HT1080 (cell line): ENCODE measurements at places on chromosomes 6 and 20. TPM values are rescaled to one million over a fixed set of nuclear protein-coding genes. Genes with fewer than 3 reads are reported as not detected.

The MYLIP gene
- total RNA-seq, result 6.1 and 6.7 TPM in 2 replicates

The MAS1L gene
- total RNA-seq, result not detected in 2 replicates

The LY6G6D gene
- not detected in 2 replicates for total RNA-seq

GRCh38 chr6:110815015-110815410 lies 256 bp downstream of the CDK19 start:
- no peak for DNase-seq

DNA sequence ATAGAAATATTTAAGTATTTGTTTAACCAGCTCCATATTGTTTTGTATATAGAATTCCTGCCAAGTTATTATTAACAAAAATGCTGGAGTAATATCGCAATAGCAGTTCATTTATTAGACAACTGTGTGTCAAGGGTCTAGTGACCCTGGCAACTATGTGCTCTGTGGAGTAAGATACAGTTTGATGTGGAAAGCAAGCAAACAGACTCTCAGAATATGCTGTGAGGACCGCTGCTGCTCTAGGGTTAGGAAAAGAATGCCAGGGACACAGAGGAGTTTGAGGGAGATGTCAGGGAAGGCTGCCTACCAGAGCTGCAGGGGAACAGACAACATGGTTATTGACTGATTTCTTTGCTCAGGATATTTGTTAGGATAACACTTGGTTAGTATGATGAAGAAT lies 71.2 kb downstream of the HIVEP1 start:
- DNase-seq, result no peak
